ENCODE measurements at places on chromosomes 2 and 18.
A peak's percentile ranks its signal among the peaks of the same experiment; 100 is the strongest.

GRCh38 chr18:28382215-28382879 lies 205.4 kb upstream of the CDH2 start:
- no peak for DNase-seq

GRCh38 chr2:45898819-45899218 lies 247.3 kb downstream of the PRKCE start:
- DNase-seq, result no peak

- DNase-seq, result no peak
Measured at GRCh38 chr2:7161501-7161900, 244.3 kb downstream of the RNF144A start.

DNA sequence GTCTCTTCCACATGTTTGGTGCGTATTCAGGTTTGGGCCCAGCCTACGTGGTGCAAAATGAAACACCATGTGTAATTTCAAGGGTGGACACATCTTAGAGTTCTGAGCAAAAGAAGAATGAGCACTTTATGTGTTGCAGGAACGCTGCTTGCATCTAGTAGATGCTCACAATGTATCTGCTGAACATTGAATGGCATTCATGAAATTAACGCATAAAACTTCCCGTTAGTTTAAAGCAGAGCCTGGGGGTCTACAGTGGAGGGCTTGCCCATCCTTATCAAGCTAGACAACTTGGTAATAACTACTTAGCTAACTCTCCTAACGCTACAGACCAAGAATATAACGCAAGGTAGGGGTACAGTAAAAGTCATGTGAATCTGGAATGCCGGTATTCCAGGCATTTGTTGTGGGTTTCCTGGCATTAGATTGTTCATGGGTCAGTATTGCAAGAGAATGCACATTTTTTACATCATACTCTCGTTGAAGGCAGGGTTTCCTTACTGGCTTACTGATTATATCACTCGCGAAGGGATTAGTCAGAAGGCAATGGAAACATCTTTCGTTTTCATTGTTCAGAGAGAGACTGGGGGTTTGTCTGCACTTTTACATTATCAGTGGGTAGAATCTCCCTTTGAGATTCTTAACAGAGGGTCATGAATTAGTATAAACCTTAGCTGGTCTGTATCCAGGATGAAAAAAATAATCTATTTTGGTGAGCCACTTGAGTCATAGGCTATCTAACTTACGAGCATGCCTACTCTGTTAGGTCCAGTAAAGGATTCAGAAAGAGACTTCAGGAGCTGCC lies 229.5 kb upstream of the EPAS1 start:
- DNase-seq, result no peak

DNA sequence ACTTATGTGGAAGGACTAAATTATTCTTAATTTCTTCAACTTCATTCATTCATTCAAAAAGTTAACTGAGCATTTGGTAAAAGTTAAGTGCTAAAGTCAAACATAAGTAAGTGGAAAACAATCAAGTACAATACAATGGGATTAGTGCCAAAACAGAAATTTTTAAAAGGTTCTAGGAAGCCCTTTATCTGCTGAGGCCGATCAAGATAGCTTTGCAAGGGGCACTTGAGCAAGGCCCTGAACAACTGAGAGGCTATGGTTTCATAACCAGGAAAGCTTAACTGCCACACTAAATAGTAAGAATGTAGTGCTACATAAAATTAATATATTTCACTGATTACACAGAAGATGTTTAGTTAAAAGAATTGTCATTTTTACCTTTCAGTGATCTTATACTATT lies 76.5 kb downstream of the NOL10 start:
- no peak for DNase-seq

- peak; percentile 13 for DNase-seq
Measured at GRCh38 chr2:26298638-26299393, 47.1 kb upstream of the SELENOI start.

- DNase-seq, result no peak
Measured at GRCh38 chr2:75632813-75633212, 13.8 kb upstream of the MRPL19 start.

DNA sequence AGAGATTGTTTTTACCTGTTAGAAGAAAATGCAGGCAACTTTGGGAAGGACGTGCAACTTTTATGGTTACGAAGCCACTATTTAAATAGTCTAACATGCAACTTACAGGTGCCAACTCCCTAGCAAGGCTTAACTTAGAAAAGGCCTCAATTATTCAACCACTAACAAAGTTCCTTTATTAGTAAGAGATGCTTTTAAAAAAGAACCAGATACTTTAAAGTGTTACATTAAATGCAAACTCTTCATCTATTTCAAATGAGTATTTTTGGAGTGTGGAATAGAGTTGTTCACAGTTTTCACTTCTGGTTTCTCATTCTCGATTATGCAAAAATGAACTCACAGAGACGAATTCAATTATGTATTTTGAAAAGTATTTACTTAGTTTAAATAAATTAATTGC lies 51.7 kb downstream of the PELI1 start:
- DNase-seq, result no peak

- no peak for DNase-seq
Measured at GRCh38 chr2:156065912-156066311, 266.6 kb downstream of the NR4A2 start.

- no peak for DNase-seq
Measured at GRCh38 chr2:207200136-207200535, 34.4 kb upstream of the KLF7 start.

DNA sequence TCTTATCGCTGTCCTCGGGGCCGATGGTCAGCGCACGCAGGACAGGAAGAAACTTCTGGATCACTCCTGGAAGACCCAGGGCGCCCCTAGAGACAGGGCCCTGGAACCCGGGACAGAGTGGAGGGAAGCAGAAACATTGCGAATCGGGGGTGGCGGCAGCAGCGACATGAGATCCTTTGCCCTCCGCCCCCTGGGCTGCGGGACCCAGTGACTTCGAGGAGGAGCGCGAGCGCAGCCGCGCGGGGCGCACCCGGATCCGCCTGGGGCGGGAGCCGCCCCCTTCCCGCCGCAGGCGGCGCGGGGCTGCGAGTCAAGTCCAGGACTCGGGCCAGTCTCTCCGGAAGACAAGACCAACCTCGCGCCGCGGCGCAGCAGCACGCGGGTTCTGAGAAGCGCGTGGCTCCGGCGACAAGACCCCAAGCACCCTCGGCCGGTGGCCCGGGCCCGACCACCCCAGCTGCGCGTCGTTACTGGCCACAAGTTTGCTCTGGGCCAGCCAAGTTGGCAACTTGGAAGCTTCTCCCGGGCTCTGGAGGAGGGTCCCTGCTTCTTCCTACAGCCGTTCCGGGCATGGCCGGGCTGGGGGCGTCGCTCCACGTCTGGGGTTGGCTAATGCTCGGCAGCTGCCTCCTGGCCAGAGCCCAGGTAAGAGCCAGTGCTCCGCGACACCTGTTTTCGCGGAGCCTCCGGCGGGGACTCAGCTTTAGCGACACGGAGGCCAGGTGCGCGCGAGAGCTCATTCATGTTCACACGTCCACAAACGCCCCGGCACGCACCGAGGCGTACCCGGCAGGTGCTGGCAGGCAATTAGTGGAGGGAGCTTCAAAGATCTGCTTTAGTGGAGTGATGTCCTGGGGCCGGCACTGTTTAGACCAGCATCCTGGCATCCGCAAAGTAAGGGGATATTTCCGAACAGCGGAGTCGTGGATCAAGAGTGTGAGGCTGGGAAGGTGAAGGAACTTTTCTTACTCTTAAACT lies at the start of gene PTH2R:
PTH2R (plus strand) TSS at position 319 of the 978 bp plus-strand sequence; CDS start at position 571, 252 bp downstream.
- no peak for DNase-seq

GRCh38 chr18:36756242-36756641 lies 72.6 kb downstream of the TPGS2 start:
- DNase-seq, result no peak

GRCh38 chr18:74266161-74266560 lies 25.6 kb downstream of the CYB5A start:
- no peak for DNase-seq

GRCh38 chr2:237818066-237818473 lies 19.5 kb downstream of the RBM44 start:
- DNase-seq, result no peak

DNA sequence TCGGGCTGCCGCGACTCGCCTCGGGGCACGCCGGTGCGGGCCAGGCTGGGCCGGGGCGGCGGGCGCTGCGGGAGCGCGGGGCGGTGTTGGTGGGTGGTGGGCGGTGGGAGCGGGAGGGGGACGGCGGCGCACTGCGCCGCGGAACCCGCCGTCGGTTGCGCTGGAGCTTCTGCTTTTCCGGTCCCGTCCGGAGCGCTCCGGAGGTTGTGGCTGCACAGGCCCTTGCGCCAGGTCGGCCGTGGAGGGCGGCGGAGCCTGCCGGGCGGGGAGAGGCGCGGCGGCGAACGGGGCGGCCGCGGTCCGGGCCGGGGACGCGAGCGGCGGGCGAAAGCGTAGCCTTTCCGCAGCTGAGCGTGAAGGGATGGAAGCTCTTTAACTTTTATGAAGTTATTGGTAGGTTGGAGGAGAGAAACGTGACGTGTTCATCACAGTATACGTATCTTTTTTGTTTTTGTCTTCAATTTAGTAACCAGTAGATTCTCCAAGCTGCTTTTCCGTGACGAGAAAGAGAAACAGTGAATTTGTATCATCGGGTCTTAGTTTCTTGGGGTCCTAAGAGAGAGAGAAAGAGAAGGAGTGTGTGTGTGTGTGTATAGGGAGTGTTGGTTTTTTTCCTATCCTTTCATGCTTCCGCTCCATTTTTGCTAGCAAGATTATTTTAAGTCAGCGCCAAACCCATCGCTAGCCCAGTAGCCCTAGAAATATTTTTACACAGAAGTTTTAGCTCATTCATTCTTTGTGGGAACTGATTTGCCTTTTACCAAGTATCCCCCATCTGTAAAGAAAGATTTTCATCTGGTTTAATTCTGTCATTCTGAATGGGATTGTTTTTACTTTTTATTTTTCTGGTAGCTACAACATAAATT lies 535 bp downstream of the ATG4B start:
- DNase-seq, result no peak

- DNase-seq, result no peak
Measured at GRCh38 chr18:46283895-46284295, 179.7 kb downstream of the HAUS1 start.

DNA sequence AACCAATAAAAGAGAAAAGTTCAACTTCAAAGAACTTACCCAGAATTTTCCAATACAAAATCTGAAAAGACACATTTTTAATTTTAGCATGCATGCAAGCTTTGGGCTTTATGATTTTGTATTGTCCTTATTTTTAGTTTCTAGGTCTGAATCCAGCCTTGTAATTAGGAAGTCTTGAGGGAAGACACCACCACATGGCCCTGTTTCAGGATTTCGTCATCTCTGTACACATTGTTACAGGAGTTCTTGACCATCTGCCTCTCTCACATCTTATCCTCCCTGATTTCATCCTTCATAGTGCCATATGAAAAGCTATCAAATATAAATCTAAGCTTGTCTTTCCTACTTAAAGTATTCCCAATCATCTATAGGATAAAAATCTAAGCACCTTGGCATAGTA lies 176.1 kb downstream of the TXNL1 start:
- DNase-seq, result no peak

GRCh38 chr18:40168026-40168425 lies 1787.0 kb upstream of the PIK3C3 start:
- DNase-seq, result no peak

DNA sequence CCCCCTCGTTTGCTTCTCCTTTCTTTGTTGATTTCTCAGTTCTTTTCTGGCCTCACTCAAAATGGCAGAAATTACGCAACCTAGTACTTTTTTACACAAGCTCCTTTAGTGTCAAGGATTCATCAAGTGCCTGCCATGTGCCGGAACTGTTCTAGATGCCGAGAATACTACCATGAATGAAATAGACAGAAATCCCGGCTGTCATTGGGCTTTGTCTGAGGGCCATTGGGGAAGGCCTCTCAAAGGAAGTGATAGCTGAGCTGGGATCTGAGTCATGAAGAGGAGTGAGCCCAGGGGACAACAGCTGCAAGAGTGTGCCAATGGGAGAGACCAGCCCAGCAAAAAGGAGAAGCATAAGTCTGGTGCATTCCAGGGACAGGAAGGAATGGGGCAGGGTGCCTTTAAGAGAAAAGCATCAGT lies 34.3 kb upstream of the PPP1CB start:
- DNase-seq, result no peak

GRCh38 chr2:25247792-25248512 lies 79.6 kb upstream of the POMC start:
- DNase-seq, result no peak

- peak; percentile 50 for DNase-seq
Measured at GRCh38 chr18:8787794-8788193, 82.4 kb downstream of the MTCL1 start.

DNA sequence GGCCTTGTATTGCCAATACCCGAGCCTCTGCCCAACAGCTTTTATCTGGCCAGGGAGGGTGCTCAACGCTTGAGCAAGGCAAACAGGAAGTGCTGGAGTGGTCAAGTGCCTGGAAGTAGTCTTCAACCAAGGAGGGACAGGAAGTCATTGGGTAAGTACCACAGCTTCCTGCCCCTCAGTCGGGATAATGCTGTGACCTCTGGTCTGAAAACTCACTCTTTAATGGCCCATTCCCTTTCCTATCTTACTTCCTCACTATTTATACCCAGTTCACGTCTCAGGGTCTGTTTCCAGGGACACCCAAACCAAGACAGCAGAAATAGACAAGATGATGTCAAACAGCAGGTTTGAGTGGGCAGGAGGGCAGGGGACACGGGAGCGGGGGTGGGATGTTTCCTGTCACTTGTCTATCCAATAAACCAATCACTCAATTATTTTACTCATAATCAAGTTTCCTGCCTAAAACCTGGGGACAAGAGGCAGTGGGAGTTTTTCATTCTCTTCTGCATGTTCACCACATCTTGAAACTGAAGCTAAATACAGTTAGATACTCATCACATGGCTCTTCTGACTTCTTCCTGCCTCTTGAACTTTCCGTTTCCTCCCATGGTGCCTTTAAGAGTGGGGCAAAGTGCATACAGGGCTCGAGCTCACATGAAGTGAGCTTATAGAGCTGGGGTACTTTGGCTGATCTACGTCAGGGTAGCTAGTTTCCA lies 68.9 kb upstream of the CAB39 start:
- DNase-seq, result peak; percentile 42

DNA sequence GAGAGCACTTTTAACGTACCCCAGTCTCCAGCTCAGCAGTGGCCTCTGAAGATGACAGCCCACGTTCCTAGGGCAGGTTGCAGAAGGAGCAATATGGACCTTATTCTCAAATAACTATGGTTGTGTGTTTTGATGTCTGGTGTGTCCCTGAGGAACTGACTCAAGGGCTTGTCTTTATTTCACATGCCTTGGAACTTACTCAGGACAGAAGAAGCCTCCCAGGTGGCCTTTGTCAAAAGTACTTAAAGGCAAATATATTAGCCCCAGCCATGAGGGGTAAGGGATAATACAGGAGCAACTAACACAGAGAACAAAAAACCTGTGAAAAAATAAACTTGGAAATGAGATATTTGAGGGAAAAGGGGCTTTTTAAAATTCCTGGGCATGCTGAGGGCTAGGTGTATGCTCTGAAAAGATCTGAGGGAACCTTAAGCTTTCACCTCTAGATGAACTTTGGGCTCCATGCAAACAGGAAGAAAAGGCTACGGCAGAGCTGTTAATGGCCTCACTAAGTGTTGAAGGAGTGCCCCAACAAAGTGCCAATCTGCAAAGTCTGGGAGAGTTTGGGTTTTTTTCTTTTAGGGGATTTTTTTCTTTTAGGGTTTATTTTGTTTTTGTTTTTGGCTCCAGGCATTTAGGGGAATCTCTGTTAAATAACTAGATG lies 40.3 kb downstream of the SRBD1 start:
- DNase-seq, result no peak

All from globus pallidus (tissue), 1 donor.